ENCODE measurements at places on chromosomes 5 and 9.

DNA sequence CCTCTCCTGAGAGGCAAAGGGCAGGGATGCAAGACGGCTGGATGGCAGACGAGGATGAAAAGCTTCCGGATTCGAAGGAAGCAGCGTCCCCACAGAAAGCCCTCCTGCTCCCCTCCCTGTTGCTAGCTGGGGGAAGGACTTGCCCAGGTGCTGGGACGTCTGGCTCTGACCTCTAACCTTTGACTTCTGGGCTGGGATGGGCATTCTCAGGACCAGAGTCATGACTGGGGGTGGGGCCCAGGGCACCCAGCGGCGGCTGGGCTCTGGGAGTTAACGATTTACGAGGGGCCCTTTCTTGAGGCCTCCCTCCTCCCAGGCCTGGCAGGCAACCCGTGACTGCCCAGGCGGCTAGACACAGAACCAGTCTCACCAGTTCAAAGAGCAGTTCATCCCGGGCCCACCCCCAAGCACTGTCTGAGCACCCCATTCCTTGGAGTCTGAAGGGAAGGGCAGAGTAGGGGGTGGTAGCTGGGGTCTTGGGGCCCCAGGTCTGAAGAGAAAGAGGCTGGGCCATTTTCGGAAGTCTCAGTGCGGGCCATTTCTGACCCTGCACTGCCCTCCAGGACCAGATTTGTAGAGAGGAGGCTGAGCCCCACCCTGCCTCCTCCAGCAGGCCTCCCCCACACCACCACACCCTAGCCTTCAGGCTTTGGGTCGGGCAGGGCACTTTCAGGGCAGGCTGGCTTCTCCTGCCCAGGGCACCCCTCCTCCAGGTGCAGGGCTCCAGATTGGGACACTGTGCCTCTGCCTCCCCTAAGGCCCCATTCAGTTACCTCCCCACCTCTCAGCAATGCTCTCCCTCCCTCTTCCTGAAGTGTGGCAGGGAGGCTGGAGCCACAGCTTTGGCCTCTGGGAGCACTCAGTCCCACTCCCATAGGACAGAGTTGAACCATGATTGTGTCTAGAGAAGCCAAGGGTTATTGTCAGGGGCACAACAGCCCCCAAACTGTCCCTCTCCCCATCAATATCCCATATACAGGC, 5.0 kb upstream of the CXXC5 start:
- no peak for DNase-seq

GRCh38 chr9:131420980-131421624, 27.2 kb downstream of the PRRC2B start:
- DNase-seq = no peak

- DNase-seq = no peak
These were observed 42.8 kb downstream of the SIL1 start for GRCh38 chr5:139155333-139155732.

DNA sequence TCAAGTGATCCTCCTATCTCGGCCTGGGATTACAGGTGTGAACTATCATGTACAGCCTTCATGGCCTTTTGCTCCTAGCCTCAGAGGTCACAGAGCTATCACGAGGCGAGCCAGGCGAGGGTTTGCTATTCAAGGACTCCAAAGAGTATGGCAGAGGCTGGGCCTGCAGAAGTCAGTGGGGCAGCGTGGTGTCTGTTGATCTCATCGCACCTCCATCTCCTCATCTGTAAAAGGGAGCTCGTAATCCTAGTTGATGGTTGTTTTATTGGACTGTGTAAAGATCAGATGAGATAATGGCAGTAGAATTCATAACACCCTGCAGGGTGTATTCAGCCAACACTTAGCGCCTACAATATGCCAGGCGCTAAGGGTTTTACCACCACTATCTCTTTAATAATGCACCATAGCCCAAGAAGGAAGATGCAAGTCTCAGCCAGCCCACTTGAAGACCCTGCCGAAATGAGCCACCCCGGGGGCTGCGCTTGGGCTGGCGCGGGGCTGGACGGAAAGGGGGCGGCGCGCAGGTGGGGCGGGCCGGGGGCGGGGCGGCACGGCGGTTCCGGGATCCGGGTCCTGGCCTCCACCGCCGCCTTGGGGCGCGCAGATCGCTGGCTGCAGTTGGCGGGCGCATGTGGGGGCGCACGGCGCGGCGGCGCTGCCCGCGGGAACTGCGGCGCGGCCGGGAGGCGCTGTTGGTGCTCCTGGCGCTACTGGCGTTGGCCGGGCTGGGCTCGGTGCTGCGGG, at the start of gene GALNT12:
TSS of gene GALNT12 (plus strand) at position 601 of the 744 bp plus-strand sequence. CDS start at position 630, 29 bp downstream.
- peak; percentile 79 for DNase-seq

GRCh38 chr9:95515272-95516113, 1.3 kb downstream of the PTCH1 start:
- DNase-seq = no peak

DNA sequence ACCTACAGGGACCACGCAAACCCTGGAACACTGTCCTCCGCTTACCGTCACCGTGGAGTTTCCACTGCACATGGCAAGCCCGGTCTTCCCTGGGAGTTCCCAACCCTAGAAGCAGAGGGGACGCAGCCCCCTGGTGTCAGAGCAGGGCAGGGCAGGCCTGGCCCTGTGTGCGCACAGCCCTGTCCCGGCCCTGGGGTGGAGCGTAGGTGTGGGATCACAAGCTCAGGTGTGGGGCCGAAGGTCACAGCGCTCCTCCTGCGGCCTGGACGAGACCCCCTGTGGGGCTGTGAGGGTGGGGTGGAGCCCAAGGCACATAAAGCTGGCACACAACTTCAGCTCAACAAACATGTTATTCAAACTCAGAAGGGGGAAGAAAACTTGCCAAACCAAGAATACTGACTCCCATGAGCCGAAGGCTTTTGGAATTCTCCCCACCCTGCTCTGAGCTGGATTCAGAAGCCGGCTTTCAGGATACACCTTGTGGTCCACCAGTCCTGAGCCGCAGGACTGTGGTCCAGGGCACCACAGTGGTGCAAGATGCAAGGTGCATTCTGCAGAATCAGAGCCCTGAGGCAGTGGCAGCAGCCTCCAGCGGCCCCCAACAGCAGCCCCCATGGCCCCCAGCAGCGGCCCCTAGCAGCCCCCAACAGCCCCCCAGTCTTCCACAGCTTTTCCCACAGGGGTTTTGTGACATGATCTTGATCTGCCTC, 11.8 kb upstream of the EXOC3 start:
- DNase-seq = no peak

DNA sequence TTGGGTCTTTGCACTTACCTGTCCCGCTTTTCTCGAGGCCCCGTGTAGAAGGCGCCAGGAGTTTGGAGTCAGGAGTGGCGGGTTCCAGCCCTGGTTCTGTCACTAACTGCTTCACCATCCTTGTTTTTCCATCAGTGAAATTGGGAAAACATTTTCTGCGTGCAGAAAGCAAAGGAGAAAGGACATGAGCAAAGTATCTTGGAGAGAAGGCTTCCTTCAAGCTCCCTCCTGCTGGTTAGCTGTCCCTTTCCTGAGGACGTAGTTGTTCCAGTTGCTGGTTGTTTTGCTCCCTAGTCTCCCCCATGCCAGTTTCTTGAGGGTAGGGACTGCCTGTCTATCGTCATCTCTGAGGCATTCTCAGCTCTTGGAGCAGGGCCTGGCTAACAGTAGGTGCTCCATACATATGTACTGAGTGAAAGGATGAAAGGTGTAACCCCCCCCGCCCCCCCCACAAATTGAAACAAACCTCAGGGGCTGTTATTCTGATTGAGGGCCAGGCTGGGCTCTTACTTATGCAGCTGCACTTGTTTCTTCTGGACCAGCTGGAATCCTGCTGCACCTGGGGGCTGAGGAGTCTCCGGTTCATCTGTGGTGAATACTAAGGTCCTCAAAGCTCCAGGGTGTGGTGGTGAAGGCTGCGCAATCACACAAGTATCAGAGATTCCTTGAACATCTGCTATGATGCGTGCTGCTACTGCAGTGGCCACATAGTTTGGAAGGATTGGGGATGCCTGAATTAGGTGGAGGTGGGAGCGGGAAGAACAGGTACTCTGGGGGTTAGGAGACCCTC, 1.0 kb downstream of the SMIM3 start:
- DNase-seq = no peak

DNA sequence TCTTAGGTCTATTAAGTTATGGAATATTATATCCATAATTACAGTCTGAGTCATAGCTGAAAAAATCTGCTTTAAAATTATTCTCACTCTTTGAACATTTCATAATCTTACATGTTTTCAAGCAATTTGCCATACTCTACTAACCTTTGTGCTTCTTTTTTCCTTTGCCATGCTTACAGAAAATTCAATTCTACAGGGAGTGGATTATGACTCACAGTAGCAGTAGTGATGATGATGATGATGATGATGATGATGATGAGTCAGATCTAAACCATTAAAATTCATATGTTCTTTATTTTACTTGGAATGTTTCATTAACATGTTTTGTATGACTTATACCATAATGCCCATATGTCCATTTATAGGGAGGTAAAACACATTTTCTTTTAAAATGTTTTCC, 207.1 kb downstream of the VPS13A start:
- no peak for DNase-seq

DNA sequence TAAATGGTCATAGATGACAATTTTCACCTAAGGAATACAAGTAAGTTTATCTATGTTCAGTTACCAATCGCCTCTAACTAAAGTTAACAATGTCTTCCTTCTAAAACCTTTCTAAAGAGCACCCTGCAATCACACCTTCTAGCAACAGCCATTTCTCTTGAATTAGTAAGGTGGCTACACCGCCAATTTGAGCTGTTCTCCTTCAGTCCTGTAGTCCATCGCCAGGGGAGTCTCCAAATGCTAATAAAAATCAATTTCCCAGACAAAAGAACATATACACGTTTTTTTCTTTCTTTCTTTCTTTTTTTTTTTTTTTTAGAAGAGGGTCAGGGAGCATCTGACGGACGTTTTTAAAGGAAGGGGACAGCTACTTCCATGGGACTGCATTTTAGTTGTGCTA, 729 bp upstream of the RORB start:
- DNase-seq = no peak

DNA sequence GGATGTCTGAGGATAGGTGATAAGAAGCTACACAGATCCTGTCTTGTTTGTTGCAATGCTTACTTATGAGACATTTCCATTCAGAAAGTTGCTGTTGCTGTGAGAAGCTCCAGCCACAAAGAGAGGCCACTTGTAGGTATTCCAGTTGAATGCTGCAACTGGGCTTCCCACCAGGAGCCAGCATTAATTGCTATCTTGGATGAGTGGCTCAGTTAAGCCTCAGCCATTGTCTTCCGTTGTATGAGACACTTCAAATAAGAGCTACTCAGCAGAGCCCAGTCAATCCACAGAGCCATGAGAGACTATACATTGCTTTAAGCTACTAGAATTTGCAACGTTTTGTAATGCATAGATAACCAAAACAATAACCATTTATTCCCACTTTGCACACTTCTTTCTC, 104.3 kb upstream of the ARRDC3 start:
- no peak for DNase-seq

GRCh38 chr5:35856765-35857351, at the start of gene IL7R:
Gene IL7R, plus strand, starts transcription at chr5:35856891. Its CDS starts 87 bp downstream, at chr5:35856978.
- DNase-seq = no peak

DNA sequence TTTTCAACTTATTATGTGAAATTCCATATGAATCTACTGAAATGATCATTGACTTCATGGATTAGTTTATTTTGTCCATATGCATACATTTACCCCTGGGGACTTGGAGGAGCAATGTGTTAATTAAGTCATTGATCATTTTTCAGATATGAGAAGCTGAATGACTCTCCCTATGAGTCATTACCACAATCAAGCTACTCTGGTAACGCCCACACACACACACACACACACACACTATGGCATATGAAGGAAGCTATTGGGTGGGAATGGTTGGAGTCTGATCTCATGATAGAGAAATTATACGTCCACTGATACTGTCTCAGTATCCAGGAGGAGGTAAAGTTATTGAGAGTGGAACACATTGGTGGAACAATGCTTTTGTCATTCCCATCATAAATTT, 528.9 kb downstream of the AGTPBP1 start:
- no peak for DNase-seq

DNA sequence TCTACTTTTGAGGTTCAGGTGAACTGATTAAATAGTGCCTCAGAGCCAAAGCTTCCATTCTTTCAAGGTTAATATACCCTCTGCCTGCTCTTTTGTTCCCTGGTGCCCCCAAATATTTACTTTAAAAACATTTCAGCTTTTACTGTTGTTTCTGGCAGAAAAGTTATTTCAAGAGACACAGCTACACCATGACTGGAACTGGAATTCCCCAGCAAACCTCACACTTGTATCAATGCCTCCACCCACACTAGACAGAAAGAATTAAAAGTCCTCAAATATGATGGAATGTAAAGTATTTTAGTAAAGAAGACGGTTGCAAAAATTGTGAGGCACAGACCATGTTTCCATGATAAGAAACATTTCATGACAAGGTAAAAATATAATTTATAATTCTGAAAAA, 720.2 kb upstream of the TYRP1 start:
- no peak for DNase-seq

GRCh38 chr5:95823738-95824609, 1.4 kb upstream of the GLRX start:
- DNase-seq = peak; percentile 94

GRCh38 chr9:551986-552929, 289.2 kb upstream of the DMRT1 start:
- no peak for DNase-seq

DNA sequence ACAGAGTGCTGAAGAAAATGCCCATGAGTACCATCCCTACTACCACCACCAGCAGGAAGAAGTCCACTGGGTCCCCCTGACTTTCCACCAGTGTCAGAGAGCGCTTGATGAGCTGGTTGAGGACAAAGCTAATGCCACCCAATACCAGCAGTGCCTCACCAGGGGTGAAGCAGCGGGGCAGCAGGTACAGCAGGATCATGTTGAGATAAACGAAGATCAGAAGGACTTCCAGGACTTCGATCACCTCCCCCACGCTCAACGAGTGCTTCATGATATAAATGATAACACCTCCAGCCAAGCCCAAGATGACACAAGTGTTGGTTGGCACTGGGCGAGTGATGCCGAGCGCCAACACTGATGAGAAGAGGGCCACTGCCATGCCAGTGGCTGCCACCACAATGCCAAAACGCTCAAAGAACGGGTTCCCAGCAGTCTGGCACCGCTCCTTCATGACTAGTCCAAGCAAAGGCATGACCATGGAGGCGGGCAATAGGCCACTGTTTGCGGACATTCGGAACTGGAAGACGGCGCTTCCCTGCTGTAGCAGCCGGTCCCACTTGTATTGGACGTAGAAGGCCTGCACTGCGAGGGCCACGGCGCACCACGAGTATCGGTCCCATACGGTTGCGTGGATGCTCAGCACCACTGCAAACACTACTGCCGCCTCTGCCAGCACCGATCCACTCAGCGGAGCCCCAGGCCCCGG, 679 bp downstream of the DOLK start:
- no peak for DNase-seq

DNA sequence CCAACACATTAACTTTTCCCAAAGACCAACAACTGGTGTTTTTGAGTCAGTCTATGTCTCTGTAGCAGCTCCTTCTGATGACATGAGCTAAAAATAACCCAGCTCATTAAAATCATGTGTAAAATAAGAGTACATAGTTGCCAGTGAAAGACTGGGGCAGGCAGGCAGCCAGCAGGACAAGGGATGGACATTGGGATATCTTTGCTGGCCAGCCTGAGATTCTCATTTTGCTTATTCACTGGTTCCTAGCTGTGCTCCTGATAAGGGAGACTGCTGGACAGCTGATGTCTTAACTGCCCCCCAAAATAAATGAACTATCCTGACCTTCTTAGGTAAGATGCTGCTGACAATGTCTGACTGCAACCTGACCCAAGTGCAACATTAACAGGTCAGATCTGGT, 33.9 kb downstream of the EPB41L4B start:
- no peak for DNase-seq
